Caki2 (cell line): ENCODE measurements at places on chromosomes 3 and 15. TPM values are rescaled to one million over a fixed set of nuclear protein-coding genes. Genes with fewer than 3 reads are reported as not detected.

The NEIL1 gene
- not detected in 2 replicates for total RNA-seq

DNA sequence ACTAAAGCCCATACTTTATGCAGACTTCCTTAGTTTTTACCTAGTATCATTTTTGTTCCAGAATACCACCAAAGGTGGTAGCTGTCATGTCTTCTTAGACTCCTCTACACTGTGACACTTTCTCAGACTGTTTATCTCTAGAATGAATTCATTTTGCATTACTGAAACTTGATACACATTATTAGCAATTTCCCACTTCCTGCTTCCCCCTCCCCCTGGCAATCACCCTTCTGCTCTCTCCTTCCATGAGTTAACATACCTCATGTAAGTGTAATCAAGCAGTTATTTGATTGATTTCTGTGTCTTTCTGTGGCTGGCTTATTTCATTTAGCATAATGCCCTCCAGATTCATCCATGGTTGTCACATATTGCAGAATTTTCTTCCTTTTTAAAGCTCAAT is 204.9 kb downstream of the STAG1 start:
- no peak for DNase-seq

DNA sequence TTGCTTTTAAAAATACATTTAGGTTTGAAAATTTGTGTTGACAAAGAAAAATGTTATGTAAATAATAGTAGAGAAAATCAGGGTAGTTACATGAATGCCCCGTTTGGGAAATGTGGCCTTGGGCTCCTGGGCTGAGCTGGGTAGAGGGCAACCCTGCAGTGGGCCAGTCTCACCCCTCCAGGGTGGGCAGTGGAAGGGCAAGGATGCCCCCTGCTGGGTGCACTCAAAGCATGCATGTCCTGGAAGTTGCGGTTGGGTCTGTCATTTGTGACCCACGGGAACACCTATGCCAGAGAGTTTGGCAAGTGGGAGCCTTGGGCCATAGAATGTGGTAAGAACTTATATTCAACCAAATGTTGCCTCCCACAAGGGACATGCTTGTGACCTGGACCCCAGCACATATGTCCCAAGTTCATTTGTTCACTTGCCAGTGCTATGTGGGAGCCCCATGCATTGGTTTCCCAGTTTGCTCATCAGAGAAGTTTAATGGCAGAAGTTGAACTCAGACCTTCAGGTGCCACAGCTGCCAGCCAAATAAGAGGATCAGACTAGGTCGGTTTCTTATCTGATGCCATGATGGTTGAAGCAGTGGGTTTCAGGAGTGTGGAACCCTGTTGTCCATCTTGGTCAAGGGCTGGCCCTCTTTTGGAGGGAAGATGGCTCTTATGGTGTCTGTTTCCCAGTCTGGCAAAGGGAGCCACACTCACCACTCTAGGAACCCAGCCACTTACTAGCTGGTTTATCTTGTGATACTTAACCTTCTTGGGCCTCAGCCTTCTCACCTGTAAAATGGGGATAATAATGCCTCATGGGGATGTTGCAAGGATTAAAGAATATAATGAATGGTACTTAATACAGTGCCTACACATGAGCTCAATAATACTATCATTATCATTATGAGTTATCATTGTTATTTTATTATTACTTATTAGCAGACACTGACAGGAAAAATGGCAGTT is 2.5 kb upstream of the PLCB2 start:
- DNase-seq, result peak; percentile 20

The POPDC2 gene
- not detected in 2 replicates for total RNA-seq

The ATP13A5 gene
- total RNA-seq, result not detected in 2 replicates

DNA sequence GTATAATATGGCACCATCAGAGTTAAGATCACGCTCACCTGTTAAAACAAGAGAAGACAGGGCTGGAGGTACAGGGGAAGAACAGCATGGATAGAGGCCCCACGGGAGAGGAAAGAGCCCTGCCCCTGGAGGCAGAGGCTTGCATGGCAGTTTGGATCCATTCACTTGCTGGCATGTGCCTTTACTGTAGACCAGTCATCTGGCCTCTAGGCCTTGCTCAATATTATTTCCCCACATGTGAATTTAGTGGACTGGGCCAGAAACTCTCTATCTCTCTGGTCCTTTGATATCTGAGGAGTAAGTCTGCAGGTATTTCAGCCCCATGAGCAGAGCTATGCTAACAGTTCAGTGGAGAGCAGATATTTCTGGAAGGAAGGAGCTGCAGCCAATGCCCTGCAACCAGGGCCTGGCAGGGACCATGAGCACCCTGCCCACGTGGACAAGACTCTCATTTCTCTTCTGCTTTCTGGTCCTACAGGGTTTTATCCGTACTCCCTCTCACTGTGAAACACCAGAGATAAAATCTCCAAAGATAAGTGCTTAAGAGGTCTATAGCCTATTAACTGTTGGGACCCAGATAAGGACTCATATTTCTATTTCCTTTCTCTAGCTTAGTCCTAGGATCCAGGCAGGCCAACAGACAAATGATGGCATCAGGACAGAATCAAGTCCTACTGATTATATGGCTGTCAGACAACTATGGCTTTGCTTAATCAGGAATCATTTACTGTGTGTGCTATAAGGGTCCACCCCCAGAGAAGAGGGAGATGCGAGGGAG is 65.0 kb downstream of the CLDN11 start:
- no peak for DNase-seq

GRCh38 chr15:70690491-70691276 is 72.7 kb downstream of the UACA start:
- no peak for DNase-seq

The SLC22A14 gene
- not detected in 2 replicates for total RNA-seq

DNA sequence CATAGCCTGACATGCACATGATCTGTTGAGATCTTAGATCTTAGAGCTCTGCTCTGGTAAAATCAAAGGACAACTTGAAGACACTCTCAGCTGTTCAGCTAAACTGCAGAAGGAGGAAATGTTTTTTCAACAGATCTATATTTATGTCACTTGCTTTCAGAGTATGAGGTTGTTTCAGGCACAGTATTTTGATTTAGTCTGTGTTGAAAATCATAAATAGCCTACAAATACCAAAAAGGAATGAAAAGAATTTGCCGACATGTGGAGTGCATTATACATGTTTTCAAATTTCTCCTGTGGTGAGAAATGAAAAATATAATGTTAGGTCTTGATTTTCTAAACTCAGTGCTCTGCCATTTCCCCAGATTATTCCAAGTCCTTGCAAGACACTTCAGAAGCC is 1118.4 kb downstream of the TBL1XR1 start:
- no peak for DNase-seq

DNA sequence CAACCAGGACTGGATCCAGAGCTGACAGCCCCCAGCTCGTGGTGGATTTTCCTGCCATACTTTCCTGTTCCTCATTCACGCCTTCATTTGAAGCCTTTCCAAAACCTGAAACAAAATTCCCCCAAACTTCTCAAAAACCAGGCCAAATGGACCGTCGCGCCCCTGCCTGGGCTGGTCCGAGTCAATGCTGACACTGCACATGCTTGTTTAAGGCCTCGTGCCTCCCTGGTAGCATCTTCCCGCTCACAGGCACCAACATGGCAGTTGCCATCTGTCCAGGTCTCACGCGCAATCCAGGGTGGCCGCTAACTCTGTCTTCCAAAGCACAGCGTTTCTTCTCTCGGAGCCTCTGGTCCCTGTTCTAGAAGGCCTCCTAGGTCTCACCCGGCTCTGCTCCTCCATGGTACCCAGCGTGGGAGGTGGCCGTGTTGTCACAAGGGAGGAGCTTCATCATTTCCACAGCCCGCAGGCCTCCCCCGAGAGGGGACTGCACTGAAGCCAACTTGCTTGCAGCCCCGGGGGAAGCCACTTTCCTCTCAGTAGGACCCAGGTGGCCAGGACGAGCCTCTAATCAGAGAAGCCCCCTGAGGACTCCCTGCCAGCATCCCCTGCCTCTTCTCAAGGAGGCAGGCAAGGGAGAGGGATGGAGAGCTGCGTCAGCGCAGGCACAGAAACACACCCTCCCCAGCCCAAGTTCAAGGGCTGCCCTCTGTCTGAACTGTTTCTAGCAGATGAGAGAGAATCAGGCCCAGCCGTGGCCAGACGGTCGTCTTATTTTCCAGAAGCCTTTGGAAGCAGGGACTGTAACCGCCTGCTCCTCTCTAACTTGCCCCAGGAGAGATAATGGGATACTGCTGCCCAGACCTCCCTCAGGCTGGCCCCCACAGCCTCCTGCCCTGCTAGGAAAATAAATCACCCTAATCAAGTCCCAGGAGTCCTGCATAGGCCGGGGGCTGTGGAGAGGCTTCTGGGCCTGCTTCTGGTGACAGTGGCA is 152.8 kb upstream of the TLE3 start:
- no peak for DNase-seq

DNA sequence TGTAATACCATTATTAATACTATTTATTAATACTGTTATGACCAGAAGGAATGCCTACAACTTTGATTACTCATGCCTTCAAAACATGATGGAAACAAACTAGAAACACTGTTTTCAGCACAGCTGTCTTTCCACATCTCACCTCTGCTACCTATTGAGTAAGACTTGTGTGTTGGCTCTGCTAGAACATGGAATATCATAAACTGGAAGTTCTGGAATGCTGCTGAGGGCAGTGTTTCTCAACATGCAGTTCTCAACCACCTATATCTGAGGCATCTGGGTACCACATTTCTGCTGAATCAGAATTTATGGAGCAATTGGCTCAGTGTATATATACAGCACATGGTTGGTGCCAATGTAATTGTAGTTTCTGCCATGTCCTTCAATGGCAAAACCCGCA is 392.1 kb downstream of the TUSC7 start:
- no peak for DNase-seq

GRCh38 chr3:66703501-66703900 is 202.7 kb upstream of the LRIG1 start:
- DNase-seq, result no peak

DNA sequence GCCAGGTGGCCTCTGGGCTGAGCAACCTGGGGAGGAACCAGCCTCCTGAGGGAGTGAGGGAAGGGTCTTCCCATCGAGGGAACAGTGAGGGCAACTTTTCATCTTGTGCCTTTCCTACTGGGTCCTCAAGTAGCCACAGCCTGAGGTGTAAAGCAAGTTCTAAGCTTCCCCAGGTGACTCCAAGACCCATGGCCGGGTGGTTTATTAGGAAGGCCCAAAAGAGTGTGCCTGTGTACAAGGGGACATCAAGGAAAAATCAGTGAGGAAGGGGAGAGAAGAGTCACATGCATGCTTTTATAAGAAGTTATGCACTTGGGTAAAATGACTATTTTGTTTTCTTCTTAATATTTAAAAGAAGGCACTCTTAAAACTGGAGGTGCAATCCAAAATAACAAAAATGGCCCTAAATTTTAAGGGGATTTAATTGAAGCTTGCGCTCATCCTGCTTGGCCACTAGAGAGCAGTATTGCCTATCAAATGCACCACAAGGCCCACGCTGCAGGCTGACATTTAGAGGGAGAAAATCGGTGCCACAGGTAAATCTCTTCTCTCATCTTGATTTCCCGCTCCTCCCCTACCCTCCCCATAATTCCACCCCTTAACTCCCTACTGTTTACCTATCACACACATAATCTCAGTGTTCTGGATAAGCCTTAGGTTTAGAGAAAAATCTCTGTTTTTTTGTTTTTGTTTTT is 6.7 kb downstream of the NANOGP8 start:
- peak; percentile 16 for DNase-seq

GRCh38 chr3:99836681-99837080 is 19.0 kb downstream of the CMSS1 start:
- DNase-seq, result no peak

GRCh38 chr15:64019764-64020163 is 26.5 kb downstream of the DAPK2 start:
- DNase-seq, result peak; percentile 89

- DNase-seq, result no peak
Measured at GRCh38 chr15:69643476-69643875, 190.9 kb downstream of the RPLP1 start.

DNA sequence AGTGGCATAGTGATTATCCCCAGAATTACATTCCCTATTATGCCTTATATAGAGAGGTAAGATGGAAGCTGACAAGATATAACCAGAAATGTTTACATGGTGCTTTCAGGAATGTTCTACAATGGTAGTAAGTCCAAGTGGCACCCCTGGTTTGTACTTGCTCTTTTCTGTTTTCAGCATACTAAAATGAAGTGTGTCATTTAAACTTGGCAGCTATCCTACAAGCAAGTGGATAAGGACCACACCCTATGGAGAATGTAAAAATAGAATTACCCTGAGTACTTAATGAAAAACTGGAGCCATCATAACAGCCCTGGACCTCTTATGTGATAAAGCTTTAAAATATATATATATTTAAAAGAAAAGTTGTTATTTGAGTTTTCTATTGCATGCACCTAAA is 1012.7 kb upstream of the CADM2 start:
- DNase-seq, result no peak

- DNase-seq, result no peak
Measured at GRCh38 chr15:89375093-89376005, 40.7 kb upstream of the POLG start.

- no peak for DNase-seq
Measured at GRCh38 chr15:50312636-50313035, 42.4 kb downstream of the GABPB1 start.
